ENCODE measurements at places on chromosomes 2 and 18.

GRCh38 chr18:8912348-8913326 lies 189.9 kb upstream of the NDUFV2 start:
- no peak for DNase-seq

DNA sequence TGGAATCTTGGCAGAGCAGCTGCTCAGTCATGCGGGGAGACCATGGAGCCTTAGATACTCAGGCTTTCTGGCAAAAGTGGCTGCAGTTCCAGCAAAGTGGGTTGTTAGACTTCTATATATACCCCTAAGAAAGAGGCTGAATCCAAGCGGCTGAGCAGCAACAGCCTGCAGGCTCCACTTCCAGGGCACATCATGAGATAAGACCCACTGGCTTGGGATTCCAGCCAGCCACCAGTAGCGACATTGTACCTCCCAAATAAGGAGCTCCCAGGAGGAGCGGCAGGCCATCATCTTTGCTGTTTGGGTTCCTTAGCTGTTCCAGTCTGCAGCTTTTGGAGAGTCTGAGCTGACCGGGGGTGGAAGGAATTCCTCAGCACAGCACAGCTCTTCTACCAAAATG lies 150.3 kb upstream of the ST6GAL2 start:
- DNase-seq, result no peak

- DNase-seq, result no peak
Observed at GRCh38 chr18:3441290-3441689, 8.7 kb upstream of the TGIF1 start.

DNA sequence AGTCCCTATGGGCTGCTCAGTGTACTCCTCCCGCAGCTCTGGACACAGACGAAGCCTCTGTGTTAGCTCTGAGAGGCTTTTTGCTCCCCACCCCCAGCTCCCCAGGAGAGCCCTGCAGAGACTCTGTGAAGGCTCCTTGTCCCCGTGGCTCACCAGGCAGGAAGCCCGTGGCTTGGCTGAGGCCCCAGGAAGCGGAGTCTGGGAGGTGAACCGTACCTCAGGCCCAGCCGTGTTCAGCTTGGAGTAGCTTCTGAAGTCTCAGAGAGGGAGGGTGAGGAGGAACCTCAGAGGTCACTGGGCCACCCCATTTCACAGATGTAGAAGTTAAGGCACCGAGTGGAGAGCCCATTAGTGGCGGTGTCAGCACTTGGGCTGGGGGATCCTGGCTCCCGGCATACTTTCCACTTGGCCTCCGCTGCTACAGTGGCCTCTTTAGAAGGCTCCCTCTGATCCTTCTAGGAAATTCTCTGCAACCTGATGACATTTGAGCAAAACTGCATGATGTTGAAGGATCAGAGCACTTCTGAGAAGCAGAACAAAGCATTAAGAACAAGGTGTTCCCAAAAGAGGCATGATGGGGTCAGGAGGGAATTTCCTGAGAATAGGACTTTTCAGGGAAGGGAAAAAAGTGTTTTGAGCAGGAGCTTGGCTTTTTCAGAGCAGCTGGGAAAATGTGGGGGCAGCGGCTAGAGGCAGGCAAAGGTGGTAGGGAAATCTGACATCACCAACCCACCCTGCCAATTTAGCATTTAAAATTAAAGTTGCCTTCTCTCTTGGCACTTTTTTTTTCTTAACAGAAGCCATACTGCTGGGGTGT lies 79.1 kb downstream of the MCFD2 start:
- no peak for DNase-seq

DNA sequence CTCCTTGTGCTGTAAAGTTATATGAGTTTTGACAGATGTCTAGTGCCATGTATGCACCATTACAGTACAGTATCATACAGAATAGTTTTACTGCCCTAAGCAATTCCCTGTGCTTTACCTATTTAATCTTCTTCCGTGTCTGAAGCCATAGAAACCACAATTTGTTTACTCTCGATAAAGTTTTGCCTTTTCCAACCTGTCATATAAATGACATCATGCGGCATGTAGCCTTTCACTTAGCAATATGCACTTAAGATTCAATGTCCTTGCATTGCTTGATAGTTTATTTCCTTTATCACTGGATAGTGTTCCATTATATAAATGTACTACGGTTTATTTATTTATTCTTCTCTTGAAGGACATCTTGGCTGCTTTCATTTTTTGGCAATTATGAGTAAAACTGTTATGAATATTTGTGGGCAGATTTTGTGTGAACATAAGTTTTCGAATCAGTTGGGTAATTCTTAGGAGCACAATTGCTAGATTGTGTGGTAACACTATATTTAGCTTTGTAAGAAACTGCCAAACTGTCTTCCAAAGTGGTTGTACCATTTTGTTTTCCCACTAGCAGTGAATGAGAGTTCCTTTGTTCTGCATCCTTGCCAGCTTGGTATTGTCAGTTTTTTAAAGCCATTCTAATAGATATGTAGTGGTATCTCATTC lies 136.8 kb upstream of the MAP3K20 start:
- no peak for DNase-seq

All from left renal cortex interstitium (tissue), 4 donors.